ENCODE measurements at places on chromosomes 4 and X.

DNA sequence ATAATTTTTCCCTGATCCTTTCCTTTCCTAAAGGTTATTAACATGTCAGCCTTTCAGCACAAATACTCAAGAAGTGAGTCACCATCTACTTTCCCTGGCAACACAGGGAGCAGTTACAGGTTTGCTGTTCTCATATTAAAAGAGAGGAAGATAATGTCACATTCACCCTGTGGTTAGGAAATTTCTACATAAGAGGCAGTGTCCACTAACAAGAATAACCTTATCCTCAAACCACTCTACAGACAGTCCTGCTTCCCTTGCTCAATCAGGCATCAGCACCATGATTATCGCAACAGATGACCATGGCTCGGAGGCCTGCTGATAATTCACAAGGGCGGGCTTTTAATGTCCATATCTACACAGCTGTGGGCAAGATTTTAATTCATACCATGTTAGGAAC, 30.9 kb downstream of the RNF150 start:
- no peak for DNase-seq

DNA sequence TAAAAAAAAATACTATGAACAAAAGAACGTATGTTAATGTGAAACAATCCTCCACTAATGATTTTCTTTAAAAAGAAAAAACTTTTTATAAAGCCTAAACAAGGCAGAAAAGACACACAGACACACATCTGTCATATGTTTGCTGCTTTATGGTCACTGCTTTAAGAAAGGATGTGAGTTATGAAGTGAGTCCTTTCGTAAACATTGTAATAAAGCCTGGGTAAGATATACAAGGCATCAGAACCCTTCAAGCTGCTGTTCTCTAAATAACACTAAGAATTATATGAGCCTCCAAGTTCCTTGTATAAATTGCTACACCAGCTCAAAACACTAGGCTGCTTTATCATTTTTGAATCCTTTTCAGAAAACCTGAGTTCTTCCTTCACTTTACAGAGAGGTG, 81.6 kb downstream of the FBXO8 start:
- DNase-seq = no peak

- no peak for DNase-seq
Measured at GRCh38 chr4:10998846-10999245, 314.3 kb upstream of the CLNK start.

GRCh38 chrX:39381422-39381821, 580.2 kb downstream of the MID1IP1 start:
- DNase-seq = no peak

- DNase-seq = no peak
Measured at GRCh38 chrX:47540754-47541538, 20.1 kb upstream of the ARAF start.

- DNase-seq = no peak
Measured at GRCh38 chr4:120853161-120853935, 69.2 kb downstream of the PRDM5 start.

- DNase-seq = no peak
Measured at GRCh38 chrX:13692771-13693231, 3.9 kb downstream of the RAB9A start.

DNA sequence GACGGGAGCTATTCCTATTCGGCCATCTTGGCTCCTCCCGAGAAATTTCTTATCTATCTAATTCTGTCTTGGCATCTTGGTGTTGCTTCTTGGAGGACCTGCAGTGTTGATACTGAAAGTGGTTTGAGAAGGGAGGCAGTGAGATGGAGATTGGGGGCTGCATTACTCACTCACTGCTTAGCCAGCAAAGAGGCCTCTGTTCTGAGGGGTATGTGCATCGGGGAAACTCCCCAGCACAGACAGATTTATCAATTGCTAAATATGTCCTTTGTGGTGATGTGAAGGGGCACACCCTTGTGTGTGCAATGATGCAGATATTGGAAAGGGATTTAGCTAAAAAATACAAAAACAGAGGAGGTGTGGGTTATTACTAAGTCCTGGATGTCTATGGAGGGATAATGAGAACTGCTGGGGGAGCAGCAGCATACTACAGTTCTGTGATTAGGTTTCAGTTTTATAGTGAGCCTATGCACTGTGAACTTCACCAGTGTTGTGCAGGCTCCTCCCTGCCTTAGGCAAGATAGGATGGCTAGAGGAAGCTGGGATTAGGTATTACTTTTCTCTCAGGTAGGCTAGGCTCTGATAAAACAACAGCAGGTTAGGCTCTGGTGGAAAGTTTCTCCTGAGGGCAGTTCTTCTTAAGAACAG, 279.0 kb downstream of the HS3ST1 start:
- DNase-seq = no peak

DNA sequence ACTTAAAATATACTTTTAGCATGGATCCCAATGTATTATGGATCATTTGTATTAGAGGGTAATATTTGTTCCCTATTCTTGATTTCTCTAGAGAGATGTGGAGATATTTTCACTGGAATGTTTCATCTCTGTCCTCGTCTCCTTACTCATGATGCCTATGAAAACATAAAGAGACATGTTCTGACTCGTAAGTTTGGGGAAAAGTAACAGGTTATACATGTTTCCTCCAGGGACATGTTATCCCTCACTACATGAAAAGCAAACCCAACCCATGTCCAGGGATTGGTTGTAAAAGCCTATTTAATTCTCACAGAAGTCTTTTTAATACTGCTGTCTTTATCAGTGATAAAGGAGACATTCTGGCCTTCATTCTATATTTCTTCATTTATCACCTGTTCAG, 621.4 kb downstream of the GABRG1 start:
- no peak for DNase-seq

DNA sequence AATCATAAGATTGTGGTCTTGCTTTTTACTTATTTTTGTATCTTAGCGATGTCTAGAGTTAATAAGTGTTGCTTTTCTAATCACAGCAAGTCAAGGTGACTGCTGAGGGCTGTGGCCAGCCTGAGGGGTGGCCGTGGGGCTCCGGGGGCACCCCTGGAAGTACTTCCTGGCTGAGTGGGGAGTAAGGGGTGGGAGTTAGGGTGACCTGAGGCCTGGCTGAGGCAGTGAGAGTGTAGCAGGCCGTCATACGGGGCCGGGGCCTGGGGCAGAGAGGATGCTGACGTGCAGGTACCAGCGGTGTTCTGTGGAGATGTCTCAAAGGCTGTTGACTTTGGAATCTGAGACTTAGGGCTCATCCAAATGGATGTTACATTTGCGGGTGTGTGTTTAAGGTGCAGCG, 29.3 kb downstream of the PIGG start:
- DNase-seq = no peak

- DNase-seq = no peak
Measured at GRCh38 chr4:69855822-69856221, 4.1 kb downstream of the SULT1E1 start.

- DNase-seq = no peak
Measured at GRCh38 chrX:136210243-136210642, 41.0 kb downstream of the MAP7D3 start.

- no peak for DNase-seq
Measured at GRCh38 chr4:119317990-119318389, 3.9 kb downstream of the FABP2 start.

- no peak for DNase-seq
Measured at GRCh38 chrX:49184294-49185281, 1.6 kb downstream of the PRICKLE3 start.

DNA sequence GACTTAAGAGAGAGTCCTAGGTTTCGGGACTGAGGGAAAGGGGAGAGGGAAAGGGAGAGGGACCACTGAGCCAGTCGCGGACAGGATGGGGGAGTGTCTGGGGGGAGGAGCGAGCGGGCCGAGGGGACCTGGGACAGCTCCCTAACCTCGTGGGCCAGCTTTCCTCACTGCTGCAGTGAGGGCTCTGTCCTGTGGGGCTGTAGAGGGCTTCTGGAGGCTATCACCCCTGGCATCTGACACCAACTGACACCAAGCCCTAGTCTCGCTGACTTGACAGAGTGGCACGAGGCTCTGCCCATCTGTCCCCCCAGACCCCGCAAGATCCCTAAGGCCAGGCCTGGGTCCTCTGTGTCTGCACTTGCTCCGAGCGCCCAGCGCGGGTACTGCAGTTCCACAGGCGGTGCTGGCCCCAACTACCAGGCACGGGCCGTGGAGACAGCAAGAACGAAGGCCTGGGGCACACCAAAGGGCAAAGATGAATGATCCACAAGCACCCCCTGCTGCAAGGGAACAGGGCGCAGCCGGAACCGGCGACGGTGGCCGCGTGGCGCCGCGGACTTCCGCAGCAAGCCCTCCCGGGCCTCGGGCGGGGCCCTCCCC, 465 bp downstream of the HAUS7 start:
- DNase-seq = no peak

GRCh38 chr4:188606635-188607034, 467.4 kb downstream of the TRIML1 start:
- no peak for DNase-seq

DNA sequence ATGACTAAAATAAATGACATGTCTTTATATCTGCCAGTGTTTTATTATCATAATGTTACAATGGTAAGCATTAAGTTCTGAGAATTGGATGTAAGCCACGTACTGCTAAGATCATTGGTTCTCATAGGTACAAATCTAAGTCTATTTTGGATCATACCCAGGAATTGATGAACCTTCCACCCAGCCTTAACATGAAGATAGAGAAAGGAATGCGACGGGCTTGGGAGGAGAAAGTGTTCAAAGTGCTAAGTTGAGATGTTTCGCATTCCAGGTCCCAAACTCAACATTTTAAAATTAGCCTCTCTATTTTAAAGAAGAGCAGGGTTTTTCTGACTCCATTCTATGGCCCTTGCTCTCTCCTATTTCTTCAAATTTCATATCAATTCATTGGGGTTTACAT, 54.9 kb upstream of the FRAS1 start:
- no peak for DNase-seq

DNA sequence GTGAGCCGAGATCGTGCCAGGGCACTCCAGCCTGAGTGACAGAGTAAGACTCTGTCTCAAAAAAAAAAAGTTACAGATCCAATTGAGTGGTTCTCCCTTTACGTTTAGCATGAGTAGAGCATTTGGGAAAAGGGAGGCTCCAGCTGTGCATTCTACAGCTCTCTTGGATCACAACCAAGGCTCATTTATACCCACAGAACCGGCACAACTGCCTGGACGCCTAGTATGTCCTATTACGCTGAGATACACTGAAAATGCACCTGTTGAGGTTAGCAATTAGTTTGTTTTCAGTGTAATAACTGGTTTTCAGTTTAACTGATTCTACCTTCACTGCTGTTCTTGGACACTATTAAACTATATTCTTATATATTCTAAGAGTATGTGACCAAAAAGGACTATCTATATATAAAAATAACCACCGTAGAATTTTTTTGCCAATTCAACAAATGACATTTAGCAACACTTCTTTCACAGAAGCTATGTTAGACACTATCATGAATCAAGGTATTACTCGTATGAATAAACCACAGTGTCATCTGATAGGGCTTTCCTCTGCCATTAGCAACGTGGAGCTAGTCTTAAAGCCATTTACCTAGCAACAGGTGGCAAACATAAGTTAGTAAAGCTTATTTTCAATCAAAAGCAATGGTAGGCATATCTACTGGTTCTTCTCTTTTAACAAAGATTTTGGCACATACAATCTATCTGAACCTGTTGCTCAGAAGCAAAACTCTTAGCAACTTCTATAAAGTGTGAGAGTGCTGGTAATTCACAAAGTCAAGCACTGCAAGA, 3.6 kb downstream of the OTUD4 start:
- DNase-seq = no peak

DNA sequence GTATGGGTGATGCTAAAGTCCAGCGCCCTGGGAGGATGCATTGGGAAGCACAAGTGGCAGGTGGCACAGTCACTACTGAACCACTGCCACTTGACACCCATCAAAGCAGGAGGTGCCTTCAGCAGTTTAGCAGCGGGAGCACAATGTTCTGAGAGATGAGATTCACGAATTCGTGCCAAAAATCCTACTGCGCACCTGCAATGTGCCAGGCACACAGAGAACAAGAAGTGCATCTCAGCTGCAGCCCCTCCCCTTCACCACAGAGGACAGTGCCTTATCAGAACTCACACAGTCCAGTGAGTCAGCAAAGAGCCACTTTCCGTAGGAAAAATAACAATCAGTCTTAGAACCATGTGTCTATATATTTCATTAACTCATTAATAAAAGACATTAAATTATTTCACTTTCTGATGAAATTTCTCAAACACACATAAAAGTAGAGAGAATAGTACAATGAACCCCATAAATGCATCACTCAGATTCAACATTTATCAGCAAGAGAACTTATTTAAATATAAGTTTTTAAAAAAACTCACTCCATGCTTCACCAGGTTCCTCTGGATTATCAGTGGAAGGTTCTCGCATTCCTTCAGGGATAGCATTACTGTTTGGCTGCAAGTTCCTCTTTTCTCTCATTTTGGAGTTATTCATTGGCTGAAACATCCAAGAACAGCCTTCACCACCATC, 47.0 kb downstream of the BEND2 start:
- DNase-seq = no peak

DNA sequence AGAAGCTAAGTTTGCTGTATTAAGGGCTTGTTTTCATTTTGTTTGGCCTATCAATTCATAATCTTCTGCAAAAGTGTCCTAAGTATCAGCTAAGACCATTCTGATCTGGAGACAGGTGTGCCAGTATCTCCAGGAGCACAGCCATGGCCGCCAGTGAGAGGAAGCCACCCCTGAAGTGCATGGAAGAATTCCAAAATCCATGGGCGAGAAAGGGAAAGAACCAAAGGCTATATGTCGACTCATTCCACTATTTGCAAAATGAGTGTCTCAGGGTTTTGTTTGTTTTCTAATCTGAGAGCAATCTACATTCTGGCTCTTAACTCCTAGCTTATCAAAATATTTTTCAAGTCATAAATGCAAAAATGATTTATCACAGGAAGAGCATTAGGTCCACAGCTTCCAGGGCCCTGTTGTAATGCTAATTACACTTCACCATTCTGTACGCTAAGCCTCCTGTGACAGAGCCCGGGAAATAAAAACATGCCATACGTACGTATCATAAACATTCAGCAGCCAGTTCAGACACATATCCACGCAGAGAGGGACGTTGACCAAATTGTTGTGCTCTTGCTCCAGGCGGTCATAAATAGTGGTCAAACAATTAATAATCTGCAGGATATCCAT, 137.3 kb upstream of the FTHL17 start:
- DNase-seq = no peak

GRCh38 chrX:19912-20571, 261.1 kb upstream of the PLCXD1 start:
- no peak for DNase-seq

DNA sequence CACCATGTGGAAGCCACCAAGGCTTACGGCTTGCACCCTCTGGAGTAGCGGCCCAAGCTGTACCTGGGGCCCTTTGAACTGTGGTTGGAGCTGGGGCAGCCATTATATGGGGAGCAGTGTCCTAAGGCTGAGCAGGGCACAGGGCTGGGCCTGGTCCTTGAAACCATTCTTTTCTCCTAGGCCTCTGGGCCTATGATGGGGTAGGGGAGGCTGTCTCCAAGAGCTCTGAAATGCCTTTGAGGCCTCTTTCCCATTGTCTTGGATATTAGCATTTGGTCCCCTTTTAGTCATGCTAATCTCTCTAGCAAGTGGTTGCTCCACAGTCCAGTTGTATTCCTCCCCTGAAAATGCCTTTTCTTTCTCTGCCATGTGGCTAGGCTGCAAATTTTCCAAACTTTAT, 96.4 kb upstream of the ARX start:
- no peak for DNase-seq

GRCh38 chr4:76957004-76957738, 7.6 kb downstream of the SEPTIN11 start:
- DNase-seq = no peak

GRCh38 chr4:90095000-90095399, 32.2 kb upstream of the CCSER1 start:
- no peak for DNase-seq

Measured in activated CD8-positive, alpha-beta memory T cell treated with anti-CD3 and anti-CD28 coated beads for 1 hour (primary cell).